Sciatic nerve (tissue), 2 donors: ENCODE measurements at places on chromosomes 1 and 21. TPM values are rescaled to one million over a fixed set of nuclear protein-coding genes. Genes with fewer than 3 reads are reported as not detected.

- DNase-seq = peak; percentile 70
Measured at GRCh38 chr1:203448521-203449061, 27.0 kb upstream of the PRELP start.

DNA sequence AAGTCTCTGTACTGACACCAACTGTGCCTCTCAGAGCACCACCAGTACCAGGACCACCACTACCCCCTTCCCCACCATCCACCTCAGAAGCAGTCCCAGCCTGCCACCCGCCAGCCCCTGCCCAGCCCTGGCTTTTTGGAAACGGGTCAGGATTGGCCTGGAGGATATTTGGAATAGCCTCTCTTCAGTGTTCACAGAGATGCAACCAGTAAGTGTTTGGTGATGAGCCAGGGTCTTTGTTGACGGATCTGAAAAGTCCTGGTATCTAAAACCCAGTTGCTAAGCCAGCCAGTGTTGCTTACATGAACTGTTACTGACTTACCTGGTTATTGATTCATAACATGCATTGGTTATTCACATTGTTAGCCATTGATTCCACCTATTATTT, 1.1 kb downstream of the C1orf56 start:
- no peak for DNase-seq

DNA sequence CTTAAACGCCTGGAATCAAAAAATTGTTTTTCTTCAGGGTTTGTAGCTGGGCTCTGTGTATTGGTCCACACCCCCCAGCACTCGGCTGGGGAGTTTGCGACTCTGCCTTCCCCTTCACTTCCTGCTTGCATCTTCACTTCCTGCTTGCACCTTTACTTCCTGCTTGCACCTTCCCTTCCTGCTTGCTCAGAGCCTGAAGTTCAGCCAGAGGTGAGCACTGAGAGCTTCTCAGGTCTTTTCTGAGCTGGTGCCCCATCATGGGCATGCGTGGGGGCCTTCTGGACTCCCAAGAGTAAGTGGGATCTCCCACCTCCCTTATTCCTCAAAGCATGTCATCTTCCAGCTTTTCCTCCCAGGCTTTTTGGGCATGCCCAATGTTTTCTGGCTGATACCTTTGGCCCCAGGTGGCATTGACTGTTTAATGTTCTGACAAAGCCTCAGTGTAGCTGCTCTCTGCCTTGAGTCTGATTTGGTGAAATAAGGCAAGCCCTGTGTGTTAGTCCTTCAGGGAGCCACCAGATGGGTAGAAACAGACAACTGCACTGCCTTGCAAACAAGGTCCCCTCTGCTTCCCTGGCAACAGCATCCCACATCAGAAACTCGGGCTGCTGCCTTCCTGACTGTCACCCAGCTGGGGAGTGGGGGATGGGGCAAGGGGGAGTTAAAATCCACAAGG, 3.5 kb downstream of the KRTAP10-2 start:
- no peak for DNase-seq

DNA sequence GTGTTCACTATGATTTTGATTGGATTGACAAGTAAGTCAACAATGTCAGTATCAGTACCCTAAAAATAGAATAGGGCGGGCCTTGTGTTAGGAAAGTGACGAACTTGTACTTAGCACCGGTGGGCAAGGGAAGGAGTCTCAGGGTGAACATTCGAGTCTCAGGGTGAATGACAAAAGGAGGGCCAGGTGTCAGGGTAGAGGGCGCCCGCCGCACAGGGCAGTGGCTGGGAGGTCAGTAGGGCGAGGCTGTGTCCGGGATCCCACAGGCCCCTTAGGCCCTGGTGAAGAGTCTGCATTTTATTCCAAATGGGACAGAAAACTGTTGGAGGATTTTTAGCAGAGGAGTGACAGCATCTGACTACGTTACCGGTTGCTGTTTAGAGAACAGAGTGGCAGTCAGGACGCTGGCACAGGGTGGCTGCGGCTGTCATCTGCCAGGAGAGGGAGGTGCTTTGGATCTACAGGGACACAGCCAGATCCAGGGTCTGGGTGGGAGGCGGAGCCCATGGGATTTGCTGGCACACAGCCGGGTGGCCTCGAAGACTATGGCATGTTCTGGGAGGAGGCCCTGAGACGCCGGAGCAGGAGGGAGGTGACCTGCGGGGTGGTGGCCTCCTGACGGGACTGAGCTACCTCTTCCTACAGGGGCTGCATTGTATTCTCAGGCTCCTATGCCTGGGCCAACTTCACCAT, 11.0 kb downstream of the AGTRAP start:
- DNase-seq = no peak

GPR25 gene
- total RNA-seq = not detected

- DNase-seq = no peak
Measured at GRCh38 chr1:106956721-106957120, 99.8 kb upstream of the PRMT6 start.

AGMAT gene
- total RNA-seq = 0.18 TPM

GRCh38 chr1:219790834-219791615, 137.3 kb downstream of the SLC30A10 start:
- no peak for DNase-seq

- no peak for DNase-seq
Measured at GRCh38 chr1:6275826-6276782, 15.2 kb upstream of the GPR153 start.

DNA sequence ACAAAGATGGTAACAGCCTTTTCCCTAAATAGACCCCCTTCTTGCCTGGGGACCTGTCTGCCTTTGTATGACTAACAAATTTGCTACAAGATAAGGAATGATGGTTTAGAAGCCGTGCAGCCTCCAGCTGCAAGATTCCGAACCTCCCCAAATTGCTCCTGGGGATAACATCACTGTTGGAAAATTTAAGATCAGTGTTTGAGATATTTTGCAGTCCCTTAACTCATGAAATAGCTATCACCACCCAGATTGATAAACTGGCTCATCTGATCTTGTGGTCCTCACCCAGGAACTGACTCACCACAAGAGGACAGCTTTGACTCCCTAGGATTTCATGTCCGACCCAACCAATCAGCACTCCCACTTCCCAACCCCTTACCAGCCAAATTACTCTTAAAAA, 254.7 kb downstream of the USH2A start:
- DNase-seq = no peak

SPOCD1 gene
- total RNA-seq = 1.3 TPM

- DNase-seq = no peak
Measured at GRCh38 chr1:5835179-5835562, 157.1 kb downstream of the NPHP4 start.

TARBP1 gene
- 31.5 TPM for total RNA-seq

ZBTB48 gene
- 28.9 TPM for total RNA-seq

GRCh38 chr1:37901191-37901892, 42.0 kb upstream of the MTF1 start:
- DNase-seq = no peak

VHLL gene
- not detected for total RNA-seq

- peak; percentile 79 for DNase-seq
Measured at GRCh38 chr1:226738995-226739695, at the start of gene ITPKB. ITPKB (minus strand) TSS chr1:226739282; CDS start chr1:226737458, 1,824 bp downstream.

DNA sequence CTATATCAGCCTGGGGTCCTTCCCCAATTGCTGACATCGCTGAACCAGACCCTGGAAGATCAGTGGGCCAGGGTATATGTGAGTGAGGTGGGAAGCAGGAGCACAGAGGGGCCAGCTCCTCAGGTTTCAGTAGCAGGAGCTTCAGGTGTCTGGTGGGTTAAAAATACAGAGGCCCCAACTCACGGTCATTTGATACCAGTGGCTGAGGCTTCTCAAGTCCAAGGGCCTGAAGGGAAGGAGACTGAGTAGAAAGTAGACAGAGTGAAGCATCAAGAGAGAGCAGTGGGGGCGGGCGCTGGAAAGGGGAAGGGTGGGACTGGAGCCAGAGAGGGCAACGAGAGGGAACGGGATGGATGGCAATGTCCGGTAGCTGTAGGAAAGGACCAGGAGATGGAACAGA, 2.0 kb upstream of the CASQ1 start:
- DNase-seq = no peak

DNA sequence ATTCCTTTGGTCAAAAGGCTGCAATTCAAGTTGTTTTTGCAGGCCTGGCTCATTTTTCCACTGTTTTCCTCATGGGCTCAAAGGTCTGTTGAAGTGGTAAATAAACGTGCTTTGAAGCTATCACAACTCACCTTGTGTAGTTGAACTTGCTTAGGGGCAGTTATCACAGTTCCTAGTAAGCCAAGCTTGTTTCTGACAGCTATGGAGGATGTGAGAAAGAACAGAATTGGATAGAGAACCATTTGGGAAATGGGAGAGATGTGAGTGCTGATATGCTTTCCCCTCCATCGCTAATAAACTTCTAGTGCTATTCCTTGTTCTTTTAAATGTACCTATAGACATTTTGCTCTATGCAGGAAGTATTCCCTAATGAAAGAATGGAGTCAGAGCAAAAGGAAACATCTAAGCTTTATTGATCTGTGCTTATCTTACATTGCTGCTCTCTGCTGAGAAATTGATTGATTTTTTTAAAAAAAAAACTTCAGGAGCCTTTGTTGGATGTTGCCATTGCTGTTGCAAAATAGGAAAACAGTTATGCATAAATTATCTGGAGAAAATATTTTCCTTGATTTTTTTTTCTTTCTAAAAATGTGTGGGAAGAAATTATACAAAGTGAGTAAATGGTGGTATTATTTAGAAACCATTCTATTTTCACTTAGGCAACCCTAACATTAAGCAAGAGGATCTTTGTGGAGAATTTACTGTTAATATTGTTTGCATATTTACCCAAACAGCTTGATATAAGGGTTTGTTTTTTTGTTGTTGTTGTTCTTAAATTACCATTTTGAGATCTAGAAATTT, 118.2 kb downstream of the MAGI3 start:
- DNase-seq = no peak

ZNF648 gene
- 0.53 TPM for total RNA-seq

S100A16 gene
- 58.4 TPM for total RNA-seq

DNA sequence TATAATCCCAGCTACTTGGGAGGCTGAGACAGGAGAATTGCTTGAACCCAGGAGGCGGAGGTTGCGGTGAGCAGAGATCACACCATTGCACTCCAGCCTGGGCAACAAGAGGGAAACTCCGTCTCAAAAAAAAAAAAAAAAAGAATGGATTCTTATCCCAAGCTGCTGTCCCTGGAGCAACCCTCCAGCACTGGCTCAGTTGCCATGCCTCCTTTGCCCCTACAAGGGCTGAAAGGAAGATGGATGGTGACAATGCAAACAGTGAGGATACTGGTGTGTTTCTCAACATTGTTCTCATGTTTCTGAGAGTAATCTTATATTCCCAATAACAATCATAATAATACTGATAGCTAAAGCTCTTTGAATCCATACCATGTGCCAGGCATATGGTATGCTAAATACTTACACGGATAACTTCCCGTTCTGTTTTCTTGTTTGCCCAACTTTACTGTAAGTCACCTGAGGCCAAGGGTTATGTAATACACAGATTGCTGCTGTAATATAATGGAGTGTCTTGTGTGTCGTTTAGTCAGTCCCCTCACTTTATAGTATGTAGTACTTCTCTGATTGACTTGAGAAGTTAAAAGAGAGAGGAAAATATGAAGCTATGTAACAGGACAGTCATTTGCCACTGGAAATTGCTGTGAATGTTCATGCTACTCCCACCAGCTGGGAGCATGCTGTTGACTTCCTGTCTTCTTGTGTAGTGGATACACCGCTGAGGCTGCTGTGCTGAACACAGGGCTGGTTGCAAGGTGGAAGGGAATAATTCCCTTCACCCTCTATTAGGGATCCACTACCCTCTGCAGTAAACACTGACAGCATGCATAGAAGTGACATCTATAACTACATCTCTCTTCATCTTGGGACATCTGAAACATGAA, 153.6 kb downstream of the CNIH3 start:
- DNase-seq = no peak

ANGPTL7 gene
- 159 TPM for total RNA-seq
